ENCODE measurements at places on chromosomes 7 and 10. TPM values are rescaled to one million over a fixed set of nuclear protein-coding genes. Genes with fewer than 3 reads are reported as not detected.
A peak's percentile ranks its signal among the peaks of the same experiment; 100 is the strongest.

NEURL1 gene
- 3.8 TPM for total RNA-seq

GRCh38 chr10:70925377-70926225, 37.2 kb upstream of the PCBD1 start:
- no peaks in the 10 kb centered on the region for H3K4me1 ChIP-seq
- H3K4me3 ChIP-seq: no peak overlapping the region
- peak; percentile 25 for DNase-seq
- H3K27me3 ChIP-seq: no peaks in the 10 kb centered on the region

GRCh38 chr10:120559800-120560199, 102.8 kb downstream of the PLPP4 start:
- no peaks in the 10 kb centered on the region for H3K4me1 ChIP-seq
- no peaks in the 10 kb centered on the region for H3K27me3 ChIP-seq
- H3K36me3 ChIP-seq: no peaks in the 10 kb centered on the region
- H3K27ac ChIP-seq: no peak overlapping the region
- DNase-seq: no peak

LRRC4 gene
- 0.29 TPM for total RNA-seq

GRCh38 chr7:118057404-118057803, 126.6 kb upstream of the LSM8 start:
- no peak overlapping the region for H3K27ac ChIP-seq
- no peaks in the 10 kb centered on the region for H3K4me1 ChIP-seq
- no peak overlapping the region for H3K4me3 ChIP-seq
- no peaks in the 10 kb centered on the region for H3K27me3 ChIP-seq
- no peaks in the 10 kb centered on the region for H3K36me3 ChIP-seq

CCDC172 gene
- total RNA-seq: not detected

- H3K27ac ChIP-seq: peak overlapping the region; percentile 83
- no peaks in the 10 kb centered on the region for H3K27me3 ChIP-seq
- no peaks in the 10 kb centered on the region for H3K36me3 ChIP-seq
- peak overlapping the region; percentile 100 for H3K4me3 ChIP-seq
Measured at GRCh38 chr7:55571511-55572377, 558 bp downstream of the VOPP1 start.

DNA sequence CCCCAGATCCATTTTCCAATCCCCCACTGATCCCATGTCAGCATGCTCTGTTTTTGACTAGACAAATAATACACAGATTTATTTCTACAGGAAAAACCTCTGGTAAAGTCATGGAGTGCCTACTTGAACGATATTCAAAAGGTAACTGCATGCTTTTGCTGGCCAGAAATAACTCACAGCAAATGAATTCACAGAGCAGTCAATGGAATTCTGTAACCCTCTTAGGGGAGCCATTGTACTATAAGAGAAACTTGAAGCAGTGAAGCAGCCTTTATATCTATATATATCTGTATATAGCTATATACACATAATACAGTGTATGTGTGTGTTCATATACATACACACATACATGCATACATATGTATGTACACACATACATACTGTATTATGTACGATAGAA, 29.0 kb upstream of the MEOX2 start:
- H3K36me3 ChIP-seq: no peaks in the 10 kb centered on the region
- H3K4me3 ChIP-seq: no peak overlapping the region
- DNase-seq: no peak
- no peaks in the 10 kb centered on the region for H3K27me3 ChIP-seq
- no peaks in the 10 kb centered on the region for H3K4me1 ChIP-seq

GRCh38 chr7:114659409-114660125, 245.0 kb downstream of the FOXP2 start:
- no peaks in the 10 kb centered on the region for H3K27me3 ChIP-seq
- no peaks in the 10 kb centered on the region for H3K4me1 ChIP-seq
- H3K27ac ChIP-seq: no peak overlapping the region
- H3K4me3 ChIP-seq: no peak overlapping the region
- no peaks in the 10 kb centered on the region for H3K36me3 ChIP-seq
- no peak for DNase-seq

- H3K27me3 ChIP-seq: no peaks in the 10 kb centered on the region
- no peak for DNase-seq
- no peaks in the 10 kb centered on the region for H3K36me3 ChIP-seq
- no peaks in the 10 kb centered on the region for H3K4me1 ChIP-seq
Measured at GRCh38 chr10:30744106-30744505, 114.6 kb upstream of the LYZL2 start.

DNA sequence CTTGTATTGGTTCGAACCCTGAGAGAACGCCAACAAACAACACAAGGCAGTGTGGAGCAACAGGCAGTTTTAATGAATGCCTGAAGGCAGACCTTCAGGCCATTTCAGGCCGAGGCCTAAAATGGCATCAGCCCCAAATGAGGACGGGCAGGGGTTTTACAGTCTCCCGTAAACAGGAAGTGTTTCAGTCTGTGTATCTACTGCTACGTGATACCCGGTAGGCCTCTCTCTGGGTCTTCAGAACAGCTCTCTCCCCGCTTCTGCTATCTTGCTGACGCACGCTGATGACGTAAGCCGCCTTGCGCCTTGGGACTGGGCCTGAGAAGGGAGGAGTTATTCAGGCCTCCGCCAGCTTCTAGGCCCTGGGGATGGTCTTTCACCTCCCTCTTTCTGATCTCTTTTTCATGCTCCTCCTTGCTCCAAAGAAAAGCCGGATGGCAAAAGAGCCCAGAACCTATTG, 67.7 kb downstream of the ST8SIA6 start:
- H3K27me3 ChIP-seq: no peaks in the 10 kb centered on the region
- H3K4me3 ChIP-seq: no peak overlapping the region
- no peaks in the 10 kb centered on the region for H3K4me1 ChIP-seq
- H3K36me3 ChIP-seq: no peaks in the 10 kb centered on the region
- DNase-seq: no peak

DNA sequence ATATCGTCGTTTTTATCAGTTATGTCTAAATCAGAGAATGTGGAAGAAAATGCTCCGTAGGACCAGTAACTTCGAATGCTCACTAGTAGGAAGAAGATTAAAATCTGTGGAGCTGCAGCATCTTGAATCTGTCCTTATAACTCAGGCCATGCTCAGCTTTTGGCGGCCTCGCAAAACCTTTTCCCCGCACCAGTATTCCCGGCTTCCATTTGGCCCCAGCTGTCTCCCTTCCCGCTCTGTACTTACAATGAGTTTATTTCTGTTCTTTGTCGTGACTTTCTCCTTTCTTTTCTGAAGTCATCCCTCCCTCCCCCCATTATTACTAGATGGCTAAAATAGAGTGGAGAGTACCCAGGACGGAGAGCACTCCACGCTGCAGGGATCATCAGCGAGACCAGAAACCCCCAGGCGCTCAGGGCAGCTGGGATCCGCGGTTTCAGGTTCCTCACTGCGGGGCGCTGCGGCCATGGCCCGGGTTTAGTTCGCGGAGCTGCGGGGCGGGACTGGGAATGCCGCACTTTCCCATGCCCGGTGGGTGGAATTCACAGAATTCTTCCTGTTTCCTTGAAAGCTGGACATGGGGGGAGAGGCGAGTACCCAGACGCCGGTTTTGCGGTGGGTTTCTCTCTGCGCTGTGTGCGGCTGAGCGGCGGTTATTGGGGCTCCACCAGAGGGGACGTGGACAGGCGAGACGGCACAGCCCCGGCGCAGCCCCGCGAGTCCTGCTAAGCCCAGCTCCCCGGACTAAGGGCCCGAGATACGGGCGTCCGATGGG, 183.5 kb downstream of the POM121L12 start:
- no peak overlapping the region for H3K4me3 ChIP-seq
- H3K27me3 ChIP-seq: no peaks in the 10 kb centered on the region
- H3K27ac ChIP-seq: no peak overlapping the region

HOXA5 gene
- total RNA-seq: 14.8 TPM

DNA sequence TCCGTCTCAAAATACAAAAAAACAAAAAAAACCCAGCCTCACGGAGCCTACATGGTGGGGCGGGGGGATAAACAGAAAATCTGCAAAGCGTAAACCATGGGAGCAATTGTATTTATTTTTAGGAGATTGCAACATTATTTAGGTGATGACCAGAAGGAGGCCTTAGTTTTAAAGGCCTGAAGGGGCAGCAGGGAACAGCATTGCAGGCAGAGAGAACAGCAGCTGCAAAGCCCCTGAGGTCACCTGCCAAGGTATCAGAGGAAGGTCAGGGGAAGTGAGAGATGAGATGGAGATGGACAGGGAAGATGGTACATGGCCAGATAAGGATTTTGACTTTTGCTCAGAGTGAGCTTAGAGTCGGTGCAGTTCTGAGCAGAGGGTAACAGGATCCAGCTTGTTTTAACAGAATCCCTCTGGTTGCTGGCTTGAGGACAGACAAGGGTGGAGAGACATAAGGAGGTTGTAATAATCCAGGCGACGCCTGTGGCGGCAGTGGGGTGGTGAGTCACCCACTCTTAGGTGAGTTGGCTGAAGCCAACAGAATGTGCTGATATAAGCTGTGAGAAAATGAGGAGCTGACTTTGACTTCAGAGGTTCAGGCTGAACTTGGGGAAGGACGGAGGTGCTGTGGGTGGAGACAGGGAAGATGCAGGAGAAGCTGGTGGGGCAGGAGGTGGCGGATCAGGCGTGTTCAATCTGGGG, 82.3 kb upstream of the GTF2I start:
- no peak overlapping the region for H3K4me3 ChIP-seq
- no peak for DNase-seq
- no peaks in the 10 kb centered on the region for H3K27me3 ChIP-seq
- H3K4me1 ChIP-seq: no peaks in the 10 kb centered on the region

GRCh38 chr10:12780634-12781601, 220.6 kb downstream of the CCDC3 start:
- peak; percentile 52 for DNase-seq
- no peaks in the 10 kb centered on the region for H3K27me3 ChIP-seq
- H3K4me1 ChIP-seq: no peaks in the 10 kb centered on the region
- no peaks in the 10 kb centered on the region for H3K36me3 ChIP-seq

DNA sequence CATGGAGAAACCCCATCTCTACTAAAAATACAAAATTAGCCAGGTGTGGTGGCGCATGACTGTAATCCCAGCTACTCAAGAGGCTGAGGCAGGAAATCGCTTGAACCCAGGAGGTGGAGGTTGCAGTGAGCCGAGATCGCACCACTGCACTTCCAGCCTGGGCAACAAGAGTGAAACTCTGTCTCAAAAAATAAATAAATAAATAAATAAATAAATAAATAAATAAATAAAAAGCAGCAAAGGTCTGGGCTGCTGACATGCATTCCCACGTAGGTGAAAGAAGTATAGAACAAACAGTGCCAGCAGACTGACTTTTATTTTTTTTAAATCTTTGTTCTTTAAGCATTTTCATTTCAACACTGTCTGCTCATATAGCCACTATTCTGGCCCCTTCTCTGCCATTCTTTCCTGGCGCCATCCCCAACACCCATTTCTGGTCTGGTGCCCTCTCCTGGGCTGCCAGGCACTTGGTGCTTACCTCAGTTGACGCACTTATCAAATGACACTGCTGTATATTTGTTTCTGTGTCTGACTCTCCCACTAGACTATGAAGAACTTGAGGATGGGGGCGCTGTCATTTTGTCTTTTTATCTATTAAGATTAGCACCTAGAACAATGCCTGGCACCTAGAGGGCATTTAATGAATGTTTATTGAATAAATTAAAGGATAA, 15.6 kb downstream of the FAM107B start:
- H3K4me1 ChIP-seq: no peaks in the 10 kb centered on the region
- no peak overlapping the region for H3K4me3 ChIP-seq

DNA sequence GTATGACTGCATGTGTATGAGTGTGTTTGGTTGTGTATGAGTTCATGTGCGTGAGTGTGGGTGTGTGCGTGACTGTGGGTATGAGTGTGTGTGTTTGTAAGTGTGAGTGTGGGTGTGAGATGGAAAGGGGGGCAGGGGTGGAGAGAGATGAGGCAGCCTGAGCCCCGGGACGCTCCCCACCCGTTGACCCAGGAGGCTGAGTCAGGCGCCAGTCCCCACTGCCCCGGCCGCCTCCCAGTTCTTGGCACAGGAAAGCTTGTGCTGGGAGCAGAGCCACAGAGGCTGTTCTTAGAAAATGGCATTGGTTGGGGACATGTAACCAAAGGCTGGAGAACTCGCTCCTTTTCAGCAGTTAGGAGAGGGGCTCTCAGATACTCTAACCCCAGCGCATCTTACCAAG, 27.8 kb upstream of the NUB1 start:
- H3K27ac ChIP-seq: no peak overlapping the region
- H3K27me3 ChIP-seq: no peaks in the 10 kb centered on the region
- no peak overlapping the region for H3K4me3 ChIP-seq
- no peak for DNase-seq

SCIN gene
- 1.6 TPM for total RNA-seq

DNA sequence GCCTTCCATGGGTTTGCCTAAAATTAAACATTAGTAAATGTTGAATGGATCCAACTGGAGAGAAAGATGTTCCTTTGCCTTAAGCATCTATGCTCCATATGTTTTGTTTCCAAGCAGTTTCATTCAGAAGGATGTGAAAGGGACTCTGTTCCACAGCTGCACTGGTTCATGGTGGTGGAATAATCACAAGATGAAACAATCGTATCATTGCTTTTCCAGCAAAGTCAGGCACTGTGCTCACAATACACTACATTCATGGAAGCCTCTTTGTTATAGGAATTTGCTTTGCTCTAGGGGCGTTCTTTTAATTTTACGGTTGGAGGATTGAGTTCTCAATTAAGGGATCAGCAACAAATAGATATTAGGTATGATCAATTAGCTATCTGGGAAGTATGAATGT, 33.8 kb downstream of the RAMP3 start:
- no peak for DNase-seq
- no peak overlapping the region for H3K27ac ChIP-seq

DNA sequence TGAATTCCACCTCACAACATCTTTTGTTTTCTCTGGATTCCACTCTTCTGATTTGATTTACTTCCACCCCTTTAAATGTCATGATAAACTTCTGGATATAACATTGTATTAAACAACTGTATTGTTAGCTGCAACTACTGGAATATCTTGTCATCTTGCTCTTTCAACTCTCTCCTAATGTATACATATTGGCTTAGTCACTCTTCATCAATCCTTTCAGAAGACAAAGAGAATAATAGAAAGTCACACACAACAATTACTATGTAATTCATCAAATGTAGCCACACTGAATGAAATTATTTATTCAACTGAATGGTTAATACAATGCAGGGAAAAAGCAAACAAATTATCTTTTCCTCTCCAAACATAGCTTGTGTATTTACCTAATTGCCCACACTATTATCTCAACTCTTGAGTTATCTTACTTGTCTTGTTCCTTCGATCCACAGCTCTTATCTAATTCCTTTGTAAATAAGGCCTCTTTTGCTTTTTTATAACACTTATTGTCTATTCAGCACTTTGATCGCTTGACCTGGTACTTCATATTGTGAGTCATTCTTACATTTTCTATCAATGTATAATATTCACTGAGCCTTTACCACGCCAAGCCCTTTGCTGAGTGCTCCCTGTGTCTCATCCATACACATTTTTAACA, 16.7 kb downstream of the SEMA3A start:
- no peaks in the 10 kb centered on the region for H3K4me1 ChIP-seq
- DNase-seq: no peak
- no peak overlapping the region for H3K4me3 ChIP-seq
- H3K36me3 ChIP-seq: no peaks in the 10 kb centered on the region
- no peak overlapping the region for H3K27ac ChIP-seq

MMD2 gene
- total RNA-seq: not detected

Data from uterus (tissue), 4 donors.